ENCODE measurements at places on chromosomes 11 and 22.

- no peak for DNase-seq
Observed at GRCh38 chr22:45230026-45230721, 10.5 kb downstream of the KIAA0930 start.

- no peak for DNase-seq
Observed at GRCh38 chr11:71951741-71952310, 23.0 kb downstream of the RNF121 start.

GRCh38 chr11:47599902-47600301 lies 5.7 kb upstream of the C1QTNF4 start:
- no peak for DNase-seq

DNA sequence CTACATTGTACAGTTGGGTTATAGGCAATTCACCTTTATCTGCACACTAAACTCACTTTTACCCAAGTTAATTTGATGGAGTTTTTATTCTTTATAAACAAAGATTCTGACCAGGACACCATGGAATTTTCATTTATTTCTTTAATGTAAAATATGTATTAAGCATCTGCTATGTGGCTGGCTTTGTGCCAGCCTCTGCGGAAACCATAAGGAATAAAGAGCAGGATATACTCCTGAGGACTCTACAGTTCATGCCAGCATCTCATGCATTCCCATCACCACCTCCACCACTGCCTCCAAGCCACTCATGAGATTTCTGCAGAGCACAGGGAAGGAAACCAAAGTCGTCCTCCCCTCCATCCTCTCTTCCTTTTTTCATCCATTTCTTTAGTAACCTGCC lies 100.0 kb upstream of the DBX1 start:
- no peak for DNase-seq

DNA sequence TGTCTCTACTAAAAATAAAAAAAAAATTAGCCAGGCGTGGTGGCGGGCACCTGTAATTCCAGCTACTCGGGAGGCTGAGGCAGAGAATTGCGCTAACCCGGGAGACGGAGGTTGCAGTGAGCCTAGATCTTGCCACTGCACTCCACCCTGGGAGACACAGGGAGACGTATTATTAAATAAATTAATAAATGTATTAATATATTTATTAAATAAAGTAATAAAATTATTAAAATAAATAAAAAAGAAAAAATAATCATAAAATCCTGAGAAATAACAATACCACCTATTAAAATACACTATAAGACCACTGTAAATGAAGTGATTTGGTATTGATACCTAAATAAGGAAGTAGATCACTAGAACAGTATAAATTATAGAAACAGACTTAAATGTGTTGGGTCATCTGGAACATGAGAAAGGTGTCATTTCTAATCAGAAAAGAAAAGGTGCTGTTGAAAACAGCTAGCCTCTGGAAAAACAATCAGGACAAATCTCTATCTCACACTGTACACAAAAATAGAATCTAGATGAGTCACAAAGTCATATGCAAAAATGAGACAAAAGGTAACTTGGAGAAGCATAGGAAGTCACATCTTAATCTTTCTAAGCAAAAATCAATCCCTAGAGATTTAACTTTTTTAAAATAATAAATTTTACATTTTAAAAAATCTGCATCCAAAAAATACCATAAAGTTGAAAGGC lies 43.2 kb upstream of the UBASH3B start:
- DNase-seq = no peak

GRCh38 chr22:35315855-35316745 lies 16.4 kb downstream of the TOM1 start:
- DNase-seq = no peak

GRCh38 chr22:46910624-46911023 lies 148.2 kb downstream of the TBC1D22A start:
- no peak for DNase-seq

- no peak for DNase-seq
Observed at GRCh38 chr22:19580291-19580890, 56.2 kb upstream of the CLDN5 start.

Measured in stimulated activated CD4-positive, alpha-beta T cell treated with anti-CD3 and anti-CD28 coated beads, Interleukin-1b, Interleukin-23, amount 100 ng/mL, for 48 hours (primary cell).